Skeletal muscle cell (primary cell): ENCODE measurements at places on chromosomes 12 and 14.

DNA sequence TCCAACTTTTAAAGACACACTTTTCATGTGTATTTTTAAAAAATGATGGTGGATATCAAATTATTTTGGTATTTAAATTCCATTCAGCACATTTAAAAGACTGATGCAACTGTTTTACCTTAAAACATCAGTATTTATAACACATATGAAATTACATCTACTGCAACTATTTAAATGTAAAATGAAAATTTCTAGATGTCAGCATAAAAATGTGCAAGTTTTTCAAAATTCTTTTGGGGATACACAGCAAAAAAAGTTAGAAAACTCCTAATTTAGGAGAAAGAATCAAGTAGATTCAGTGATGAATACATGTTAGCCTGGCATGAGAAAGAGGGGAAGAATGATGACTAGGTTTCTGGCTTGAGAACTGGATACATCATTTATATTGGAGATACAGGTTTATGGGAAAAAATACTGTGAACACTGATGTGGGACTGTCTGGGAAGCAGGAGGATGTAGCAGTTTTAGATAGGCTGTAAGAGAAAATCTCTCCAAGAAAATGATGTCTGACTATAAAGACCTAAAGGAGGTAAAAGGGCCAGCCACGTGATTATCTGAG lies 9.2 kb downstream of the SOS2 start:
- DNase-seq, result no peak

DNA sequence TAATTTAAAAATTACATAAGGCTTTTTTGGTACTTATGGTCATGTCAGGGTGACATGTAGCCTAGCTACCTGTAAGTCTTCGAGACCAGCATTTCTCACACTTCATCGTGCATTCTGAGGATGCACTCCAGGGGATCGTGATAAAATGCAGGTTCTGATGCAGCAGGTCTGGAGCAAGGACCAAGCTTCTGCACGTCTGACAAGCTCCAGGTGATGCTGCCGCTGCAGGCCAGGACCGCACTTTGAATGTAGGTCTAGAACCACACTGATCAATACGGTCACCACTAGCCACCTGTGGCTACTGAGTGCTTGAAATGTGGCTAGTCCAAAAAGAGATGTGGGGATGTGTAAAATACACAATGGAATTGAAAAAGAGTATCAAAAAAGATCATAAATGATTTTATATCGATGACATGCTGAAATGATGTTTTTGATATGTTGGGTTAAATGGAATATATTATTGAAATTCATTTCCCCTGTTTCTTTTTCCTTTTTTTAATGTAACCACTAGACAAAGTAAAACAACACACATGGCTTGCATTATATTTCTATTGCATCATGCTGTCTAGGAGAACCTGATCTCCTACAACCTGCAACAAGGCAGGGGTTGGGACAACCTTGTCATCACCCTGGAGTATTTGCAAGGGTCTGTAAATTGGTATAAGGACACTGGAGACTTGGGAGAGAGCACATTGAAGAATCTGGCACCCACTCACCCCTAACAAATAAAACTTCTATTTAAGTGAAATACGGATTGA lies 142.4 kb downstream of the DPF3 start:
- DNase-seq, result no peak

GRCh38 chr12:38392554-38393144 lies 76.1 kb downstream of the ALG10B start:
- DNase-seq, result no peak

GRCh38 chr14:75469606-75470237 lies 41.9 kb downstream of the JDP2 start:
- no peak for DNase-seq

- no peak for DNase-seq
These were observed 7.4 kb downstream of the GLRX5 start for GRCh38 chr14:95541932-95542930.

GRCh38 chr14:66140213-66140918 lies 345.8 kb upstream of the CCDC196 start:
- DNase-seq, result no peak

DNA sequence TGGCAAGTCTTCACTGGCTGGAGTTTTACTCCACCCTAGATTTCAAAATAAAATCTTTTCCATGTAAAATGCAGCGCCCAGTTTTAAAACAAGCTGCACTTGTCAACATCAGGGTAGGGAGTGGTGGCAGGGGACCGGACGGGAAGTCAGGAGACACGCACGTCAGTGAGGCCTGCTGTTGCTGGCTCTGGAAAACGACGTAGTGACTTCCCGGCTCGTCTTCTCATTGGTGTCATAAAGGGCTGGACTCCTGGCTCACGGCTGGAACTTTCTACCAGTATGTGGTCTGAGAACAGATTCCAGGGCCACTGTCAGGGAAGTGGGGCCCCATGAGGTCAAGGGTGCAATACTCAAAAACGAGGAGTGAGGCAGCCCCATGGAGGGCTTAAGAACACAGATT lies 64.2 kb upstream of the FOXN3 start:
- no peak for DNase-seq

GRCh38 chr12:78101946-78102635 lies 271.4 kb downstream of the NAV3 start:
- no peak for DNase-seq

DNA sequence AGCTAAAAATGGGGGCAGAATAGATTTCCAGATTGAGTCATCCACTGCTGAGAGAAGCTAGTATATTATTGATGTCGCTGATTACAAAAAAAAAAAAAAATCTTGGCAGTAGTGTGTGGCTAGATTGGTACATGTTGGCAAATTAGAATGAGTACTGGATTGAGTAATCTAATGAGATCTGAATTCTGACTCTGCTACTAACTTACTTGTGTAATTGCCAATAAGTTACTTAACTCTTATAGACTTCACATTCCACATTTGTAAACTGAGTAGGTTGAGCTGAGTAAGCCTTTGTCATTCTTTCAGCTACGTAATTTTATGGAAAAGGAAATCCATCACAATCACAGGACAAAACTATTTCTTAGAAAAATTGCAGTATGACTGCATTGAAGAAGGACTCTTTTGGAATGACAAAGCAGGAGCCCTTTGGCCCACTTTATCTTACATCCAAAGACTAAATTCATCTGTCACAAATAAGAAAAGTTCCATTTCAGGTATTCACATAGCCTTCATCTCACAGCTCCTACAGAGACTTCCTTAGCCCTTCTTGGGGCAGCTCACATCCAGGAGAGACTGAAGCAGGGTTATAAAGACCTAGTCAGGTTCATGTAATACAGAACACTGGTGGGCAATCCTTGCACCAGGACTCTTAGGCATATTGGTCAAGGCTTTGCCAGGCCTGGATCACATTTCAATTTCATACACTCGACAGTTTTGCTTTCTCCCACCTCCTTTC lies 197.3 kb upstream of the CPNE8 start:
- DNase-seq, result no peak

DNA sequence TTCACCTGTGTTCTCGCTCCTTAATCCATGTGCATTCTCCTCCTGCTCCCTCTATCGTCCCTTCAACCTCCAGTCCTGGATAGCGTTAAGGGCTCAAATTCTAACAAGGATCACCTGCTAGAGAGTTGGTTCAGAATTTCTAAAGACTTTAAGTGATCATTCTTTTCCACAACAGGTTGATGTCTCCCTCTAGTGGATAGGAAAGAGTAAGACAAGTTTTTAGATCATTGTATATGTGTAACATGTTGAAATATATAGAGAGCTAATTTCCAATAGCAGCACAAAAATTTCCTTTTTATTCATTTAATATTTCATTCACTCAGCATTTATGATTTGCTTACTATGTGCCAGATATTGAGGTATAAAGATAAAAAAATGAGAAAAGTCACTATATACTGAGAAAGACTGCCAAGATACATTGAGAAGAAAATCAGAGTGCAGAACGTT lies 9.3 kb upstream of the ESR2 start:
- no peak for DNase-seq

- no peak for DNase-seq
These were observed 61.0 kb downstream of the HECTD4 start for GRCh38 chr12:112321245-112321644.

DNA sequence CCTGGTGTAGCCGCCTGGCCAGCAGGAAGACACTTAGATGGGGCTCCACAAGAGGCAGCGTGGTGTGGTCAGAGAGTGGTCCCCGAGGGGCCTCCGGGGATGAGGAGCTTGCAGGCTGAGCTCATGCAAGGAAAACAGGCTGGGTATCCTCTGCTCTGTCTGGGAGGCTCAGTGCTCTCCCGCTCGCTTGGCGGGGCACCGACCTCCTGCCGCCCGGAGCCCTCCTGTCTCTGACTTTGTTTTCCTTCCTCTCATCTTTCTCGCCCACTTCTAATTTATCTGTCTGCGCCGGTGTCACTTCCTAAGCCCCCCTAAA lies 31.3 kb upstream of the DLK1 start:
- peak; percentile 17 for DNase-seq

DNA sequence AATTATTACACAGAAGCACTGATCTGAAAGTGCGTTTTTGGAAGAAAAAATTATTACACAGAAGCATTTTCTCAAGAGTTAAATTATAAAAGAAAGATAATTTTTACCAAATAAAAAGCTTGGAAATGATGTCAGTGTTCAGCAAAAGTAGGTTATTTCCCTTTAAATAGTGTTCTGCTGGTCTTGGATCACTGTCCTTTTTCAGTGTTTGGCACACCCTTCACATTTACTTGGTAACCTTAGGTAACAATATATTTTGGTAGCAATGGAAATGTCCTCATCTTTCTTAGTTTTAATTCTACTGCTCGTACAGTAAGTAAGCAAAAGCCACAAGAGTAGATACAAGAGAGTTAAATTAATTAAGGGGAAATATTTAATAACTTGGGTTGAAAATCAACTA lies 40.3 kb downstream of the FERMT2 start:
- no peak for DNase-seq

DNA sequence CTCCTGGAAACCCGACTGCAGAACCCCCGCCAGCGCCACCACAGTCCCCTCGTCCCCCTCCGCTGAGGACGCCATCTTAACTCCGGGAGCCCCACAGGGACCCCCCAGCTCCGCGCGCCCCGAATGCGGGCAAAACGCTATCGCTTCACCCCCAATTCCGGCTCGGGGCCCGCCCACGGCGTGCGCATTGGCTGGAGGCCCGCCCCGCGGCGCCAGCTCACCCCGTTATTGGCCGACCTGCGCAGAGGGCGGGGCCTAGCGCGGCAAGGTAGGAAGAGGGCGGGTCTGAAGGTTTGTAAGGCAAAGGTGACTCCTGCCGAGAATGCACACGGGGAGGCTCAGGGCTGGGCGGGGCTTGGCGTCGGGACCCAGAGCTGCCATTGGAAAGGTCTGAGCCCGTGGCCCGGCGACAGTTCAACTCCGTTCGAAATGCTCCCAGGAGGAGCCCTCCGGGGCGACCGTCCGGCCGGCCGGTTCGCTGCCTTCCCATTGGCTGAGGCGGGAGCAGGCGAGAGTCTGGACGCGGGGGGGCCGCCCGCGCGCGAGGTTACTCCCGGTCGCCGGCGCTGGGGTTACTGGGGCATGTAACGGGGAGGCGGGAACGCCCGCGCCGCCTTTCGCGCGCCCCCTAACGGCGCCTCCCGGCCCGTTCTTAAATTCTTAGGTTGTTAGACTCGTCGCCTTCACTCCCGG lies at the start of gene LPCAT3:
Gene LPCAT3, minus strand, starts transcription at position 127 of the 693 bp plus-strand sequence. Its CDS starts 52 bp downstream, at position 75.
- DNase-seq, result peak; percentile 76

GRCh38 chr12:120972870-120973543 lies 5.3 kb upstream of the HNF1A start:
- DNase-seq, result no peak

GRCh38 chr14:52801014-52801712 lies 9.8 kb upstream of the GNPNAT1 start:
- peak; percentile 74 for DNase-seq

- DNase-seq, result no peak
These were observed 620.1 kb downstream of the NRXN3 start for GRCh38 chr14:78790271-78790670.

GRCh38 chr12:3201339-3202051 lies 124.3 kb downstream of the TSPAN9 start:
- no peak for DNase-seq

DNA sequence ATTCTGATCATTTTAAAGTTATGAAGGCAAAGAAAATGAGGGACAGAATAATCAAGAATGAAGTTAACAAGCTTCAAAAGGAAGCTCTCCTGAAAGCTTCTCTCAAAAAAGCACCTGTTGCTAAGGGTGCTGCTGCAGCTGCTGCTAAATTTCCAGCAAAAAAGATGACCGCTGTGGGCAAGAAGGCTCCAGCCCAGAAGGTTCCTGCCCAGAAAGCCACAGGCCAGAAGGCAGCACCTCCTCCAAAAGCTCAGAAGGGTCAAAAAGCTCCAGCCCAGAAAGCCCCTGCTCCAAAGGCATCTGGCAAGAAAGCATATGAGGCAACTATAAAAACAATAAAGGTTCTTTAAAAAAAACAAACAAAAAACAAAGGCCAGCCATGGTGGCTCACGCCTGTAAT lies 52.7 kb upstream of the NR2C1 start:
- DNase-seq, result no peak

- DNase-seq, result no peak
These were observed 752.6 kb upstream of the FLRT2 start for GRCh38 chr14:84777356-84777755.

DNA sequence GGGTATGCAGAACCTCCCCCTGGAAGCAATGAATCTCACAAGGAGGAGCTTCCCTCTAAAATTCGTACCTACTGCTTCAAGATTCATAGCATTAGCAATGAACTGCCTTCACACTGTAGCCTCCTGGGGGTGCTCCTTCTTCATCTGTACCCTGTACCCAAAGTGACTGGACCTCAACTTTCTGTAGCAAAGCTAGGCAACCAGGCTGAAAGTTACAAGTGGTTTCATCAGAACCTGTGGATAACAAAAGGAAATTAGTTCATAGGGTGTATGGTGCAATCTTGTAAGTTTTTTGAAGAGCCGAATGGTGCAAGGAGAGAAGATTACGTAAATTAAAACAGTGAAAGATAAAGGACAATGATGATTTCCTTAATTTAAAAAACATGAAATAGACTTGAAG lies 1541.7 kb upstream of the FLRT2 start:
- peak; percentile 49 for DNase-seq

DNA sequence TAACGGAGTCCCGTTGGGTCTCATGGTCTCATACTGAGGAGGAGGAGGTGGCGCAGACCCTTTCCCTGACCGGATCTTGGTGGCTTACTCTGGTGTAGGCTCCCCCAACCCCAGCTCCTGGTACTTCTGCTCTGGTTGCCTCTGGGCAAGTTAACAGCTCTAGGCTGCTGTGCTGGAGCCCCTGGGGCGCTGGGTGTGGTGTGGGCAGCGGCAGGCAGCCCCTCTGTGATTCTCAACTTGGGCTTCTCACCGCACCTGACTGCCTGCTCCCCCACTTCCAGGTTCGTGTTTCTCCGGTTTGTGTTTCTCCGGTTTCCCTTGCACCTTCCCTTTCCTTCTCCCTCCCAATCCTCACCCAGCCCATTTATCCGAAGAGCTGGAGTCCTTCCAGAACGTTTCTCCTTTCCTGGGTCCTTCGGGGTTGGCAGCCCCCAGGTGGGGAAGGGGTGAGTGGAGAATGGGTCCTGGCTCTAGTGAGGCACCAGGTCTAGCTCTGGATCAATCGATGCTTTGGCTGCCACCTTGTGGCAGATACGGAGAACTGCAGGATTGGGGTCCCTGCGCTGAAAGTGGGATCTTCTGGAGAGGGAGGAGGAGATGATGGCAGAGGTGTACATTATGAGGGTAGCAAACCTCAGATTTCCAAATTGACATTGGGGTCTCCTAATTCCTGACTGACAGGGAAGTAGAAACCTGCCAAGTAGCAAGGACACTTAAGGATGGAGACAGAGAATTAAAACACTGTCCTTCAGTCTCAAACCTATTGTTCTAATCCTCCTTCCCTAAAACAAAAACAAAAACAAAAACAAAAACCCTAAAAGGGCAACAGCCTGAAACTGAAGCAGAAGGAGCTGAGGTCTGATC lies 8.3 kb downstream of the CISTR start:
- no peak for DNase-seq
